Stimulated activated CD8-positive, alpha-beta memory T cell treated with anti-CD3 and anti-CD28 coated beads, Interleukin-7, amount 100 ng/mL, for 1 hour (primary cell): ENCODE measurements at places on chromosomes 11 and 22.

DNA sequence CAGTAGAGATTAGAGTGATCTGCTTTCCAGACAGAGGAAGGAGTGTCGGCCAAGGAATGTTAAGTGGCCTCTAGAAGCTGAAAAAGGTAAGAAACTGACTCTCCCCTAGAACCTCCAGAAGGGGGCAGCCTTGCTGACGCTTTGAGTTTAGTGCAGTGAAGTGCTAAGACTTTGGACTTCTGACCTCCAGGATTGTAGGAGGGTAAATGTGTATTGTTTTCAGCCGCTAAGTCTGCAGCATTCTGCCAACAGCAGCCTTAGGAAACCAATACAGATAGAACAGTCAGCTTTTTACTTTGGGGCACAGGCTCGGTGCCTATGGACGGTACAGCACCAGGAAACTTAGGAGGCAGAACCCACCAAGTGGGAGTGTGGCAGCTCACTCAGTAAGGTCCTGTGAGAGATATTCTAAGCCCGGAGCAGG lies 3.6 kb upstream of the TBC1D22A start:
- no peak for DNase-seq

- peak; percentile 79 for DNase-seq
Observed at GRCh38 chr22:37077802-37078448, 26.4 kb downstream of the KCTD17 start.

GRCh38 chr11:34575261-34575660 lies 45.6 kb upstream of the EHF start:
- no peak for DNase-seq

DNA sequence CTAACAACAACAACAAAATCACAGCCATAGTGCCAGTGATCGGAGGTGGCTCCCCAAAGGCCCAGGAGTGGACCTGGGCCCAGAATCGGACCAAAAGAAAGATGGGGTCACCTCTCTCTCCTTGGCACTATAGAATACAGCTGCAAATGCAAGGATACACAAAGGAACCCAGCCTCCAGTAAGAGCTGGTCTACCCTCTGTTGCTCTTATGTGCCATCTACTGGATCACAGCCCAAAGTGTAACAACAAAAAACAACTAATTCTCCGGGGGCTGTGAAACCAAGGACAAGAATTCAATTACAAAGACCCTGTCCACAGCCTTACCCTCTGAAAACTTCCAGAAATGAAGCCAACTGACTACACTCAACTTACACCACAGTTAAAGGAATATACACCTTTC lies 21.6 kb downstream of the OR8G5 start:
- no peak for DNase-seq

GRCh38 chr11:69919659-69920344 lies 100.6 kb upstream of the FGF3 start:
- no peak for DNase-seq

- no peak for DNase-seq
Observed at GRCh38 chr11:95571718-95572260, 217.8 kb downstream of the FAM76B start.

DNA sequence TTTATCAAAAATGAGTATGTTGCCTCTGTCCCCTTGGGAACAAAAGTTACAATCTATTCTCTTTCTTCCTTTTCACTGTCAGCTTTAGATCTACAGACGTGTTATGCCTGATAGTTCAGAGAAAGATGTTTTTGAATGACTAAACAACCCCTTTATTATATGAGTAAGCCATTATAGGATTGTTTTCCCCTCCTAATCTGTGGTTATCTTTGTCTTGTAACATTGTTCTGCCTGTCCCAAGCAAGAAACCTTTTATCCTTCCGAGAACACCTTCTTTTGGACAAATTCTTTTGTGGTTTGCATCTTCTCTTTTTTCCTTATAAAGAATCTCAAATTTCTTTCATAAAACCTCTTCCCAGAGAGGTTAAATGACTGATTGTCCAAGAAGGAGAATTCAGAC lies 208.4 kb downstream of the DDX10 start:
- no peak for DNase-seq

GRCh38 chr11:96295369-96295768 lies 47.6 kb downstream of the MAML2 start:
- DNase-seq: no peak
